ENCODE measurements at places on chromosomes 13 and 19.

DNA sequence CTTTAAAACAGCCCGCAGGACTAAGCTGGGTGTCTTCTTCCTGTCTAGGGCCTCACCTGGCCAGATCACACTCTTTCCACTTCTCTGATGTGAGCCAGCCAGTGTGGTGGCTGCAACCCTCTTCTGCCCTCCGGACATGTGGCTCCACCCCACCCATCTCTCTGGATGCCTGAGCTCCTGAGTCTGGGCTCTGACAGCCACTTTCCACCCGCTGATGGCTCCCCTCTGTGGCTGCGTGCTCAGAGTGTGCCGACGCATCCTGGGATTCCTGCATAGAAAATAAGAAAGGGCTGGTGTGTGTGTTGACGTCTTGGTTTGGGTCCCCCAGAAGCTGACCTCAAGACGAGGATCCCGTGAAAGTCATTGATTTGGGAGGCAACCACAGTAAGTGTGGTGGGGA is 181.6 kb downstream of the URI1 start:
- DNase-seq: no peak

DNA sequence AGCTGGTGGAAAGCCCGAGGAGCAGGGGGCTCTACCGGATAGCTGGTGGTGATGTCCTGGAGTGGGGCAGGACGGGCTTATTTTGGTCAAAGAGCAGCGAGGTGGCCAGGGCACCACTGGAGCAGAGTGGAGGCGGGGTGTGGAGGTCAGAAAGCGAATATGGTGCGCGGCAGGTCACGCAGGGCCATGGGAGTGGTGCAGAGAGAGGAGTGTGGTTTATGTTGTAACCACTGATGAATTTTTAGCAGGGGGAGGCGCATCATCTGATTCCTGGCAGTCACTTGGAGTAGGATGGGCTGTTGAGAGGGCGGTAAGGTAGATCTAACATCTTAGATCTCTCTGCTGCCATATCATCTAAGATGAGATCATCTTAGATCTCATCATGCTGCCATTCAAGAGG is 1.4 kb upstream of the ZNF414 start:
- DNase-seq: no peak

DNA sequence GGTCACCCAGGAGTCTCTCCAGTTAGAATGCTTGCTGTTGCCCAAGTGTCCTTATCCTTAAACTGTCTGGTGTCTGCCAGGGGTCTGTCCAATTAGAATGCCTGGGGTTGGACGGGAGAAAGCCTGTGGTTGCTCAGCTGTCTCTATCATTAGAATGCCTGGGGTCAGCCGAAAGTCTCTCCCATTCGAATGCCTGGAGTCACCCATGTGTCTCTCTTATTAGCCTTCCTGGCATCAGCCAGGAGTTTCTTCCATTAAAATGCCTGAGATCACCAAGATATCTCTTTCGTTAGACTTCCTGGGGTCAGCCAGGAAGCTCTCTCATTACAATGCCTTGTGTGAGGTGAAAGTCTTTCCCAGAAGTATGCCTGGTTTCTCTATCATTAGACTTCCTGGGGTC is 1521.0 kb downstream of the UQCRFS1 start:
- no peak for DNase-seq

- DNase-seq: no peak
Observed at GRCh38 chr13:25771641-25772478, 280.0 kb downstream of the SHISA2 start.

DNA sequence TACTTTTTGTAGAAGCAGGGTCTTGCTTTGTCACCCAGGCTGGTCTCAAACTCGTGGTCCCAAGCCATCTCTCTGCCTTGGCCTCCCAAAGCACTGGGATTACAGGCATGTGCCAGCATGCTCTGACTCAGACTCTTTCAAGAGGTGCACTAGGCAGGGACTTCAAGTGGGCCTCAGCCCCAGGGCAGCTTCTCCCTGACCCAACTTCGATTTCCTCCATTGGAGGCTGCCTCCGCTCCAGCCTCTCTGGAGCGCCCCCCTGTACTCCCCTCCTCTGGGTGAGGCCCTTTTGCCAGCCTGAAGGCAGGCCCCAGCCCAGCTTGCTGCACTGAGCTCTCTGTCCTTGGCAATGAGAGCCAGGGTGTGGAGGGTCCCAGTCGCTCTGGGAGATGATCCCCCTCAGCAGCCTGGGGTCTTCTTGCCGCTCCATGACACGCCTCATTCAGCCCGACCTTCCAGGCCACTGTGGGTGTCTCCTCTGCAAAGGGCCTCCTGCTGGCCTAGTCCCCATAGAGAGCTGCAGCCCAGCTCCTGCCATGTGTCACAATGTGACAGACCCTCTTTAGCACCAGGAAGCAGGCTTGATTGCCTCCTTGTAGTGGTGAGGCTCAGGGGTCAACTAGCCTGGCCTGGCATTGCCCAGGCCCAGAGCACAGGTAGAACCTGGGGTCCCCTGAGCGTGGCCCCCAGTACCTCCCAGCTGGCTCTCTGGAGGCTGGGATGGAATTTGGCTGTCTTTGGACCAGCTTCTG is 16.4 kb downstream of the CARM1 start:
- no peak for DNase-seq

Measured in stimulated activated CD8-positive, alpha-beta memory T cell treated with anti-CD3 and anti-CD28 coated beads, Interleukin-2, amount 100 ng/mL, for 48 hours (primary cell).